ENCODE measurements at places on chromosomes 2 and 18.

DNA sequence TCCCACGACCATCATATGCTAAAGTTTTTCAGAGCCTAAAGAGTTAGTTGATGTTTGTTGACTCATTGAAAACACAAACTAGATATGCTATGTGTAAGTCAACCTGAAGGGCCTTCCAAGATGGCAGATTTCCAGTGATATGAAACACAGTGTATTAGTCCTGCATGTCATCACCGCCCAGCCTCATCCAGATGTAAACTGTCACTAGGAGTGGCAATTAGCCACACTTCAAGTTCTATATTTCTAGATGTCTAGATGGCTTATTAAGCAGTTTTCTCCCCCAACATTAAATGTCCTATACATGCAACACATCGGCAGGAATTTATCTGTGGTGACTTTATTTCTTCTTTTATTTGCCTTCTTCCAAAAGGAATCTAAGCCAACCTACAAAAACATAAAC, 444.1 kb upstream of the SMIM21 start:
- DNase-seq = no peak

GRCh38 chr2:147568109-147568508, 276.7 kb upstream of the ACVR2A start:
- no peak for DNase-seq

GRCh38 chr18:53950545-53950944, 273.9 kb downstream of the MBD2 start:
- no peak for DNase-seq

- peak; percentile 83 for DNase-seq
Observed at GRCh38 chr2:218292048-218293014, at the start of gene TMBIM1. Gene TMBIM1, minus strand, starts transcription at chr2:218292503. Its CDS starts 10,362 bp downstream, at chr2:218282141.

DNA sequence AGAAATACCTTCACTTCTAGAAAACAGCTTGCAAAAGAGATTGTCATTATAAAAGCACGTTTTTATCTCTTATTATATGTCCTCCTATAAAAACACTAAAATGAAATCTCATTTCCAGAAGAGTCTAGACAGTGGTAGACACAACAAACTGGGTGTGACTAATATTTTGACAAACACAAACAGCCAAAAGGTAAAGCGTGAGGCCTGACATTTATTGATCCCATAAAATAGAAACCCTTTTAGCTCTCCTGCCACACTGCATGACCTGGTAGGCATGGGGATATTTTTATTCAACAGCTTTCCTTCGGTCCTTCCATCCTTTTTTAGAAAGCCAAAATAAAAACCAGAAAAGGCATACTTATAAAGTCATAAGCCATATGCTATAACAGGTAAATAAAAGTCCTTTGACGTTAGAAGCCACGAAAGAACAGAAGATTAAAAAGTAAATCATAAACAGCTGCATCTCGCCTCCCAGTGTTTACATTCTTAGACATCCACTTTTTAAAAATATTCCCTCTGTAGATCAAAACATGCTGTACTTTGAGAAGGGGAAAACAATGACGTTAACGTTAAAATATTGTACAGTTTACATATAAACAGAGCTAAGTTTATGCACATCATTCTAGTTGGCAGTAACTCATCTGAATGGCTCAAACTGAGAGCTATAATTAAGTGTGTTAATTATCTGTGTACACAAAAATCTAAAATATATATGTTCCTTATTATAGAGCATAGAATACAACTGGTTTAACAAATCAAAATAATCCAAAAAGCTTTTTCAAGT, 44.6 kb downstream of the IRS1 start:
- DNase-seq = no peak

DNA sequence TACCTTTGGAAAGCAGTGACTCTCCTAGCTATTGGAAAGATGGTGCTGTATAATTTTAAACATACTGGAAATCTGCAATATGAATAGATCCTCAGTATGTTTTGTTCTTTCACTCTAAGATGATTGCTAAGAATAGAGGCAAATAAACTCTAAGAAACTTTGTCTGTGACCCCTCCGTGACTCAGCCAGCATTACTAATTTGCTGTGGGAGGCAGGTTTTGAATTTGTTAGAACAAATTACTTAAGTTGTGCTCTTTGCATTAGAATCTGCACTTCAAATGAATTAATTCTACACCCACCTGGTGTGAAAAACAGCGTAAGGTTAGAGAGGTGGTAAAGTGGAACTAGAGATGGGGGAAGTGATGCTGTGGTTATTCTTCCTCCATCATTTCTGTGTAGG, 142.2 kb downstream of the RAPGEF4 start:
- no peak for DNase-seq

DNA sequence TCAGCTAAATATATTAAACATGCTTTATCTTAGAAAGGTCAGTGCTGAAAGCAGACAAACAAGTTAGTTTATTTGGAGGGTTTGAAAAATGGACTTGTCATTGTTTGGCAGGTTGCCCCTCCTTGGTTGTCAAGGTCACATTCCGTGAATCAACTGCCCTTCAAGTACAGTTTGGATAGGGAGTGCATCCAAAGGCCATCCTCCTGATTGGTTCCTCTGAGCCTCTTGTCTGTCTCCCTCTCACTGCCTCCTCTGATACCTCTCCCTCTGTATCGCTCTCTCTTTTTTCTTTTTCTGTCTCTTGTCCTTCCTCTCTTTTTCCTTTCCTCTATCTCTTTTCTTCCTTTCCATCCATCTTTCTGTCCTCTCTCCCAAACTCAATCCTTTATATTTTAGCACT, 5.4 kb downstream of the ITGAV start:
- no peak for DNase-seq

DNA sequence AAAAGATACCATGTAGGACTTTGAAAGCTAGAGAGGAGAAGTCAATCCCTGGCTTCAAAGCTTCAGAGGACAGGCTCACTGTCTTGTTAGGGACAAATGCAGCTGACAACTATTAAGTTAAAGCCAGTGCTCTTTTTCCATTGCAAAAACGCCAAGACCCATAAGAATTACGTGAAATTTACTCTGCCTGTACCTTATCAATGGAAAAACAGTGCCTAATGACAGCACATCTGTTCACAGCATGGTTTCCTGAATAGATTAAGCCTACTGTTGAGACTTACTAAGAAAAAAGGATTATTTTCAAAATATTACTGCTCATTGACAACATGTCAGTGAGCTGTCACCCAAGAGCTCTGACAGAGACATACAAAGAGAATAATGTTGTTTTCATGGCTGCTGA, 52.9 kb downstream of the ANKRD12 start:
- no peak for DNase-seq

DNA sequence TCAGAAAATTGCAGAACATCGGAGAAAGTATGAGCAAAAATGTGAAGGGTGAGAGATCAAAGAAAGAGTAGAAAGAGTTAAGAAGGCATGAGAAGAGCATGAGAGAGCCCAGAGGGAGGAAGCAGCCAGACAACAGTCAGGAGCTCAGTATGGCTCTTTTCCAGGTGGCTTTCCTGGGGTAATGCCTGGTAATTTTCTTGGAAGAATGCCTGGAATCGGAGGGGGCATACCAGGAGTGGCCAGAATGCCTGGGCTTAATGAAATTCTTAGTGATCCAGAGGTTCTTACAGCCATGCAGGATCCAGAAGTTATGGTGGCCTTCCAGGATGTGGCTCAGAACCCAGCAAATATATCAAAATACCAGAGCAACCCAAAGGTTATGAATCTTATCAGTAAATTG, 271.8 kb upstream of the TFPI start:
- DNase-seq = no peak

DNA sequence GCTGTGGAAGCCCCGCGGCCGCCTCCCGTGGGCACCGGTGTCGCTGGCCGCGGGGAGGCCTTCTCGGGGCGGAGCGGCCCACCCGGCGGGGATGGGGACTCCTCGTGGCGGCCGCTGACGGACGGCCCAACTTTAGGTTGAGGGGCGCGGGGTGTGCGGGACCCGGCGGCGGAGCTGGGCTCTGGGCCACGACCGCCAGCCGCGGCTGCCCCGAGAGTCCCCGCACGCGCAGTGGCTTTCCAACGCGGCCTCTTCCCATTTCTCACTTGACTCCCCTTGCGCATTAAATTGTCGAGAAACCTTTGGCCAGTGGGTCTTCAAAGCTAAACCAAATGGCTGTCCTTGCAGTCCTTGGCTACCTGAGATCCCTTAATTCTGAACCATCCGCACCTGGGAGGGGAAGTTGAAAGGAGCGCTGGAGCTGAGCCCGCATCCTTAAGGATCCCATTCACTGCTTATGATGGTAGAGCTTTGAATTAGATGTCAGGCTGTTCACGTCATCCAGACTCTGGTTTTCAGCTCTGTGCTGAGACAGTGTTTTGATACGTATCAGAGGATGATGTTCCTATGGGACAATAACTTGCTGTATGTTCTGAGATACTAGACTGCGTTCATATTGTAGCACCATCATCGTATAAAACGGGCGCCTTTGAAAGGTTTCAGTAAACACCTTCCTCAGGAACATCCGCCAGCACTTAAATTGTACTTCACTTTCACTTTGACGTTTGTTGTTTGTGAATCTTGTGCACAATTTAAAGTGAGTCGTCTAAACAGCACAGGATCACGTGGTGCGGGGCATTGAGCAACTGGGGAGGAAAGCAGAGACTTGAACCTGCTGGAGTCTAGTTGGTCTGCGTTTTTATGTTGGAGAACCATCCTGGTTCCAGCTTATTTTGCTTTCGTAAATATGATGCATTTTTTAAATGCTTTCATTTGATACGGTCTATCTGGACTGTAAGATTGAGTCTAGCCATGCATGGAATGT, 874 bp downstream of the CLIP4 start:
- peak; percentile 85 for DNase-seq

GRCh38 chr2:189254268-189254883, 74.8 kb upstream of the COL5A2 start:
- no peak for DNase-seq

DNA sequence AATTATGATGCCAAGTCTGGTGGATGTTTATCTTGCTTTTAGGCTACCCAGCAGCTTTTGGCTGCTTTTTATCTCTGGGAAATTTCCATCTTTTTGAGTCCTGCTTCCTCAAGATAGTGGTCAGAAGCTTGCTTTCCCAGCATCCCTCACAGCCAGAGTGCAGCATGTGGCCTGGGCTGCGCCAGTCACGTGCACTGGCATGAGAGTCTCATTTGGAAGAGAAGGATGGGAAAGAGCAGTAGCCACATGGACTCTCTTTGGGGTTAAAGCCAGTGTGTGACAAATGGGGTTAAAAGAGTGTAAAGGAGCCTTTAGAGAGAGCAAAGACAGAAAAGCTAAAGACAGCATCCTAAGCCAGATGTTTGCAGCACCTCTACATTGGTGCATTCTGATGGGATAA, 12.7 kb downstream of the GPR39 start:
- DNase-seq = no peak

GRCh38 chr2:126662621-126663020, 6.7 kb downstream of the GYPC start:
- DNase-seq = no peak

DNA sequence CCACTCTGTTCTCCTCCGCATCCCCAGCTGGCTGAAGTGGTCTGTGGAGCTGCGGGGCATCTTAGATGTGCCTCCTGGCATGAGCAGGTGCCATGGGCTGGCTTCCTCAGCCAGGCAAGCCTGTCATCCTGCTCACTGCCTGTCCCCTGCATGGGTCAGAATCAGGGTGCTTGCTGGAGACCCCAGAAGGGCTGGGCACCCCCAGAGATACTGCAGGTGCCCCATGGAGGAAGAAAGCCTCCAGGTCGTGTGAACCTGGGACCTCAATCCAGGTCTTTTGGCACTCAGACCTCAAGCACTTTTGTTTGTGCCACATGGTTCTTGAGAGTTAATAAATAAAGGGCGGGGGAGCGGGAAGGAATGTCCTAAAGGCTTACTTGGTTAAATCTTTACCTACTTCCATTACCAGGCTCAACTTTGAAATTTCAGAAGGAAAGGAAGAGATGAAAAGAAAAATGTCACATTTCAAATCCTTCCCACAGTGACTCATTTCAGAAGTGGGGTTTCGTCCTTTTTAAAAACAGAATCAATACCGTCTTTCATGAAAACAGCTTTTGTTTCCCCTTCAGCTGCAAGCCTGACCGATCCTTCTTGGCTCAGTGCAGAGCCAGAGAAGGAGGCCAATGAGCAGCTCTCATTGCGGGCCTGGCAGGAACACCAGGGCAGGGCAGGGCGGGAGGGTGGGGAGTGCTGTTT, 69.9 kb downstream of the RHOB start:
- no peak for DNase-seq

- DNase-seq = no peak
Observed at GRCh38 chr2:103669531-103669930, 907.7 kb downstream of the TMEM182 start.

DNA sequence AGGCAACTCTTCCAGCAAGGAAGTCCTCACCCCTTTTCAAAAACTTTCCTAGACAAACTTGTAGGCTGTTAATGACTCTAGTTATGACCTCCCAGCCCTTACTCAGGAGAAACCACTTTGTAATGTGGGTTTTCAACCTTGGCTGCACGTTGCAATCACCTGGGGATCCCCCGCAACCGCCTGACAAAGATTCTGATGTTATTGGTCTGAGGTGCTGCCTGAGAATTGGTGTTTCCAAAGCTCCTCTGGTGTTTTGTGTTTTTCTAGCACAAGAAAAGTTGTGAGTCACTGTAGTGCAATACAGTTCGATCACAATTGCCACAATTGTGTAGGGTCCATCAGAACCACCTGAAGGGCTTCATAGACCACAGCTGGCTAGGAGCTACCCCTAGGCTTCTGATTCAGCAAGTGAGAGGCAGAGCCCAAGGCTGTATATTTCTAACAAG, 121.6 kb downstream of the SP100 start:
- DNase-seq = peak; percentile 72

GRCh38 chr2:198054299-198054698, 249.9 kb downstream of the PLCL1 start:
- DNase-seq = peak; percentile 62

DNA sequence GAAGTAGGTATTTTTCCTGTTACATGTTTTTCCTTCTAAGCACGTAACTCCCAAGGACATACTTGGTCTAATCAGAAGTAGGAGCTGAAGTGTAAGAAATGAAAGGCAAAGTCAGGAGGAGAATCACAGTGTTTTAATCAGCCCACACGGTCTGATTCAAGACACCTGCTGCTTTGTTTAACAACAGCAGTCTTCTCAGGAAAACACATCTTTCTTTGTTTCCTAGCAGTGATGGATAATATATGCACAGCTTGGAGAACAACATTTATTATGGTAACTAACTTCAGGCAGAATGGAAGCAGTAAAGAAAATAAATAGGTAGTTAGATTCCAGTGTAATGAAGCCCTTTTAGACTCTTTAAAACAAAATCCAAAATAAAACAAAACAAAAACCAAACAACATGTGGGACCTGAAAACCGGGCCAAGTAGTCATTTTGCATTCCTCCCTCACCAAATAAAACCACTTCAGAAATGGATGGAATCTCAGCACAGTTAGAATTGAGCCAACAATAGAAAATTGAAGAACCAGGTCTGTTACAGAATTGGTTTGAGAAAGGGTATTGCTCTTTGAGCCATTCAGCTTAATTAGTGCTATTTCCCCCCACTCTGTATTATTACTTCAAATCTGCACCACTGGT, 61.1 kb upstream of the UGP2 start:
- no peak for DNase-seq

GRCh38 chr18:66999003-66999402, 395.1 kb upstream of the CDH19 start:
- DNase-seq = no peak
